ENCODE measurements at places on chromosomes 11 and 22.

DNA sequence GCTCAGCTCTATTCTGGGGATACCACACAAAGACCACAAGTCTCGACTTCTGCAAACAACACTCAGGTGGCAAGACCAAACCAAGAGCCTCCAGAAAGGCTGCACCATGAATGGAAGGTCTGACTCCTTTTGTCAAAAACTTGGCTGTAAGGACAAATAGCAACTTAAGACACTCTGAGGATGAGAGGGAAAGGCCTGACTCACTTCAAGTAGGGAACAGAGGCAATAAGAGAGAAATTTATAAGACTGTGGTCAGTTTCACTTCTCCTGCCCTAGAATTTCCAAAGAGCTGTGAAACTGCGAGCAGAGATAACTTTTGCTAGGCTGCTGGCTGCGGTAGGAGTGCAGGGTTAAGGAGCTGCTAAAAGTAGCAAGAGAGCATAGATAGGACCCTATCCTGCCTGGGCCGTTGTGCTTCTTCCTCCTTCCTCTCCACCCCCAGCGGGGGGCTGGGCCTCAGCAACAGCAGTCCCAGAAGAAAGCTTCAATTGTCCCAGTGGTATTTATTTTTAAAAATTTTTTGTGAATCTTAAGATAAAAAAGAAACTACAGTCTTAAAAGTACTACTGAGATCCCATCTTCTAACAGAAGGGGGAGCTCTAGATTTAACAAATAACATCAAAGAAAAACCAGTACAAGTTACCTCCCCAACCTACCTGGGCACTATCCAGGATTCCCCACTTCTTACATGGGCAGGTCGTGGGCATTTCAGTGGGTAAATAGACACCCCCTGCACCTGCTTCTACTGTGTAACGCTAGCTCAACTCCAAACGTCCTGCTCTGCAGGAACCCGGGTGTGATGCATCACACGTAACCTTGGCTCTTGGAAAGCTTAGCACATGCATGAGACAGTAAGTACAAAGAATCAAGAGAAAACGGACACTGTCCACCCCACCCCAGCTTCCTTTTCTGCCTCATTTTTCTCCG is 66.4 kb downstream of the SGSM3 start:
- peak; percentile 48 for DNase-seq

DNA sequence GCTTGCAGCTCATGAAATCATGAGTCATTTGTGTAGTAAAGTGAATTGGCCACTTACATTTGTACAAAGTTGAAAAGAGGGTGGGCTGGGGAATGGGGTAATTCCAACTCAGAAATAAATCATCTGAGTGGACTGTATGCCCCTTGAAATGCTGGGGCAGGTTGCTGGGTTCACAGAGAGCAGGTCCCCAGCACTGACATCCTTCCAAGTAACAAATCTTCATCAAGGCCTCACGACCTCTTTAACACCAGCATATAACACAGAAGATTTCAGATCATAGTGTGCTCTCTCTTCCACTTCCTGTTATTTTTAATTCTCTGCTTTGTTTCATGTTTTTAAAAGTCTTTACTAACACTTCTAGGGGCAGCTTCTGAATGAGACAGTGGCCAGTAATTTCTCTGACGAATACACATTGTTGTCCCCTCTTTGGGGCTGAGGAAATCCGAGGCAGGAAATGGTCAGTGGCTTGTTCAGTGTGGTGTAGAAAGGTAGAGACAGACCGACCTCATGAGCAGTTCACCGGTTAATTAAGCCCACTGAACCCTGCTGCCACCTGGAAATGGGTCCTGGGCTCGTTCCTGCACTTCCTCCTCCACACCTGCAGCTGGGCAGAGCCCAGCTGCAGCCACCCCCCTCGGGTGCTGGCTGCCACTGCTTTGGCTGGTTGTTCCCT is 127.7 kb downstream of the MAML2 start:
- DNase-seq: no peak

- DNase-seq: peak; percentile 25
Measured at GRCh38 chr22:27134315-27134701, 476.9 kb downstream of the MIAT start.

GRCh38 chr11:34972892-34973291 is 56.5 kb downstream of the PDHX start:
- no peak for DNase-seq

DNA sequence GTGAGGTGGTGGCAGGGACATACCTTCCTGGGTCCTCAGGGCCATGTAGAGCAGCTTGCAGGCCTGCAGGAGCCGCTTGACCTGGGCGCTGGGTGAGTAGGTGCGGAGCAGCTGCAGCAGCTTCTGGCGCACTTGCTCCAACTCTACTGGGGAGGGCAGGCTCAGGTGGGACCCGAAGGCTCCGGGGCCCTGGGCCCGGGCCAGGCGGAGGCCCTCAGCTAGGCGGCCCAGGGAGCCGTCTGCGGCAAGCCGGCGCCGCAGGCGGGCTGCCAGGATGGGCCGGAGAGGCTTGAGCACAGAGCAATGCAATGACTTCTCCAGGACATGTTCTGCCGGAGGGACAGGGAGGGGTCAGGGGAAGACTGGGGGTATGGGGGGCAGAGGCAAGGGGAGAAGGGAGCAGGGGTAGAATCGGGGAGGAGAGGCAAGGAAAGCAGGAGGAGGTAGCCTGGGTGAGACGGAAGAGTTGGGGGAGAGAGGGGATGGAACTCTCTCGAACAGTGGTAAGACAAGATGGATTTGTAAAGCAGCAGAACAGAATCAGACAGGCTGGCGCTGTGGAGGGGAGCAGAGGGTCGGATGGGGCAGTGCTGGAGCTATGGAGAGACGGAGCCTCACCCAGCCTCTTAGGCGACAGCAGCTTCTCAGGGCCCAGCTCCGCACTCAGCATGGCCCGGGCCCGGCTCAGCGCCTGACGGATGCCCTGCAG is 2.2 kb downstream of the RIN1 start:
- DNase-seq: no peak

- no peak for DNase-seq
Measured at GRCh38 chr11:75346912-75347647, 4.4 kb downstream of the ARRB1 start.

DNA sequence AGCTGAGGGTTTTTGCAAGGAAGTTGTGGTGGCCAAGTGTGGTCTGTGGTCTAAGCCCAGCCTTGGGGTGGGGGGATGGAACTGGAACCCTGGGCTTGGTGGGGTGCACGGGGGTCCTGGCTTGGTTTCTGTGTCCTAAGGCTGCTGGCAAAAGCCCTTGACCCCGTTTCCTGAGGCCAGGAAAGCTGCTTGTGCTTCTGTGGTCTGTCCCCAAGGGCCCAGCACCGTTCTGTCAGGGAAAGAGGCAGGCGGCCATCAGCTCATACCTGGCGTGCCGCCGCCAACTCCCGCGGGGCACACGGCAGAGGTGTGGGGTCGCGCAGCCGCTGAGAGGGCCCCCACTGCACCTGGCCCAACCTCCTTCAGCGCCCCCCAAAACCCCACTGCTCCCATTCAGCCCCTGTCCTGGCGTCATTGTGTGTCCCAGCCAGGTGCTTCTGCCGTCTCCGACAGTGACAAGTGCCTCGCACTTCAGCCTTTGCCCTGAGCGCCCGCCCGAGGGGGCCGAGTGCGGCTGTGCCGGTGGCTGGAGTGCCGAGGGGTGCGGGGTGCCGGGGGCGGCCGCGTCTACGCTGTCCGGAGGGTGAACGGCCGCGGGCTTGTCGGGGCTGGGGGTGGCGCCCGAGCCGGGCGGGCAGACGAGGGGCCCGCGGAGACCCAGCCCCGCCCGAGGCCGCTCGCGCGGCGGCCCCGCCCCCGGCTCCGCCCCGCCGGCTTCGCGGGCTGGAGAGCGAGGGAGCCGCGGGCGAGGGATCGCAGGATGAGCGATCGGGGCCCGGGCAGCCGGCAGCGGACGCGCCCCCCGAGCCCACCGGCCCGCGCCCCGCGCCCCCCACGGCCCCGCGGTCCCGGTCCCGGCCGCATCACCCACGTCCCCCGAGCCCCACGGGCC is at the start of gene CNIH2:
Gene CNIH2, plus strand, starts transcription at position 705 of the 892 bp plus-strand sequence. CDS start 282 bp downstream, outside the sequence.
- DNase-seq: peak; percentile 51

DNA sequence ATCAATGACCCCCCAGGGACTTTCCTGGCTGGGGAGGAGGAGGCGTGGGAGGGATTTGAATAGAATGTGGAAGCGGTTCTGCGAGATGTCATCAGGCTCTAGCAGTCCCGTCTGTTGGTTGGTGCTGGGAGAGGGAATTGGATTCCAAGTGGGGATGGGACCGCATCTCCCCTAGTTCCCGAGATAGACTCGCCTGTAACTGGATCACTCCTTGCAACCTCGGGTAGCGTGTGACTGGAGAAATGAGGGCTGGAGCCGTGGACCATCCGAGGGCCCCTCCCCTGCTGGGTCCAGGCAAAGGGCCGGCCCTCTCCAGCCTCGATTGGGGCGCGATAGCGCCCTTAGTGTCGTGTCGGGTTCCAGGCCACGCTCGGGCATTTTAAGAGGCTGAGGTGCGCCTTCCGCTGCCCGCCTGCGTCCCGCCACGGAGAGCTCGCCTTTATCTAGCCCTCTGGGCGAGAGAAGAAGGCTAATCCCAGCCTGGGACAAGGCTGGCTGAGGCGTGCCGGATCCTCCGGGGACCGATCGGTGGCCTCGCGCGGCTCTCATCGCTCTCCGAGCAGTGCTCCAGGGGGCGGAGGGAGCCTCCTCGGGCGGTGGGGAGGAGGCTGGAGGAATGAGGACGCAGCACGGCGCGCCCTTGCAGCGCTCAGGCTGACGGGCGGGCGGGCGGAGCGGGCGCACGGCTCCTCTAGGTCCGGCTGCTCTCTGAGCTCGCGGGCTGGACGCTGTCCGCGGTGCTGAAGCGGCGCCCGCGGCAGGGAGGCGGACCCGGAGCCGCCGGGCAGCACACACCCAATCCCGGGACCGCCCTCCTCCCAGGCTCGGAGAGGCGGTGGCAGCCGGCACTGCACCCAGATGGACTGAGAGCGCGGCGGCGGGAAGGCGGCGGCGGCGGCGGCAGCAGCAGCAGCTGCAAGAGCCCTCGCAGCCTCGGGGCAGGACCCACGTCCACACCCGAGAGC is 107.8 kb downstream of the OSBP2 start:
- DNase-seq: peak; percentile 85

DNA sequence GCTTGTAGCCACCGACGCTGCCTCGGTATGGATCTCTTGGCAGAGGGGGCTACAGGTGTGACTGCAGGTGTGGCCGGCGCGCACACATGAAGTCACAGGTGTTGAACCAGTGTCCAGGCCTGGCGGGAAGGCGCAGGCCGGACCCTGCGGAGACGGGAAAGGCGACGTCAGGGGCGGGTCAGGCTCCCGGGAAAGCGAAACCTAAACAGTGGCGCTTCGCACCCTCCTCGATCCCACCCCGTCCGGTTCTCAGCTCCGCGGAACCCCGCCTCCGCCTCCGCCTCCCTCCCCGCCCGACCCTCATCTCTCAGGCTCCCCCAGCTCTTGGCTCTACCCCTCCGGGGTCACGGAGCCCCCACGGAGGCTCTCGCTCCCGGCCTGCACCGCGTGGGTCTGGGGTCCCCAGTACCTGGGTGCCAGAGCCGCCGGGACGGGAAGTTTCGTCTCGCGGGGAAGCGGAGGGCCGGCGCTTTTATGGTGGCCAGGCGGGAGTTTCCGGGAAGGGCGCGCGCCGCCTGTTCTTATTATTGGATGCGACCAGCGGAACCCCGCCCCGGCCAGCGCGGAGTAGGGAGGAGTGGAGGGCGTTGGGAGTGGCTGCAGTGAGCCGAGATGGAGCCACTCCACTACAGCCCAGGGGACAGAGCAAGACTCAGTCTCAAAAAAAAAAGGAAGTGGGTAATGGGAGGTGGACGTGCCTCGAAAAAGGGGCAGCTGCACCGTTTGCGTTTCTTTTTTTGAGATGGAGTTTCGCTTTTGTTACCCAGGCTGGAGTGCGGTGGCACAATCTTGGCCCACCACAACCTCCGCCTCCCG is at the start of gene IRF7:
Gene IRF7, minus strand, starts transcription at position 447 of the 816 bp plus-strand sequence. CDS start 586 bp downstream, outside the sequence.
- DNase-seq: peak; percentile 91

- DNase-seq: no peak
Measured at GRCh38 chr11:92865352-92865751, 104.1 kb upstream of the MTNR1B start.

GRCh38 chr11:62400760-62401159 is 18.1 kb upstream of the SCGB1A1 start:
- no peak for DNase-seq

DNA sequence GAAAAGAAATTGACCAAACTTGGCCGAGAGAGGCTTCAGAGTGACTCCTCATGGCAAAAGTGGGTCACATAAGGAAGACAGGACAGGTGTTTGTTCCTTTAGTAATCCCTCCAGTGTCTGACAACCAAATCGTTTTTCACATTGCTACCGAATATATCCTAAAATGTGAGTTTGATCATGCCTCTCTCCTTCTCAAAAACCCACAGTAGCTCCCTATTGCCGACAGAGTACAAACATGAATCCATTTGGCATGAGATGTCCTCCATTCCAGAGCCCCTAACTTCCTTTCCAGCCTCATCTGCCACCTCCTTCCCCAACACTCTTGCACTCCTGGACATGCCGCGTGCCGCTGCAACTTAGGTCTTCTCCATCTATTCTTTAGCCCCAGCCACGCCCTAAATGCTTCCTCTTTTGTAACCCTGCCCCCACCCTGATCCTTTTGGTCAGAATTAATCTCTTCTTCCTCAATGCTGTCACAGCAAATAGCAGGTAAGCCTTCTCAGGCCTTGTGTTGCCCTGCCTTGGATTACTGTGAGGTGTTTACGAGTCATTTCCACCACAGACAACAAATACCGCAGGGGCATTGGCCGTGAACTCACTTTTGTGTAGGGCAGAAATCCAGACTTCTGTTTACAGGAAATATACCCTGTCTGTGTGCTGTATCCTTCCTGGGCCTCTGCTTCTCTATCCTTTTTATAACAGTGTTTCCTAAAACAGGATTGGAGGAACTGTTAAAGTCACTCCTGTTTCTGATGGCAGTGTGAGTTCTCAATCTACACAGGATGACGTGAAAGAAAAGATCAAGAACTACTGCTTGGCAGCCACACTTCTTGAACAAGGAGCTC is 66.0 kb upstream of the FTH1 start:
- DNase-seq: no peak

GRCh38 chr11:27968461-27968860 is 139.5 kb downstream of the KIF18A start:
- no peak for DNase-seq

GRCh38 chr11:16252373-16252772 is 104.0 kb downstream of the SOX6 start:
- DNase-seq: no peak

All from activated T-cell treated with anti-CD3 and anti-CD28 coated beads, Interleukin-2, amount 50 U/mL, for 48 hours (primary cell).